ENCODE measurements at places on chromosomes 13 and 19. TPM values are rescaled to one million over a fixed set of nuclear protein-coding genes. Genes with fewer than 3 reads are reported as not detected.

DNA sequence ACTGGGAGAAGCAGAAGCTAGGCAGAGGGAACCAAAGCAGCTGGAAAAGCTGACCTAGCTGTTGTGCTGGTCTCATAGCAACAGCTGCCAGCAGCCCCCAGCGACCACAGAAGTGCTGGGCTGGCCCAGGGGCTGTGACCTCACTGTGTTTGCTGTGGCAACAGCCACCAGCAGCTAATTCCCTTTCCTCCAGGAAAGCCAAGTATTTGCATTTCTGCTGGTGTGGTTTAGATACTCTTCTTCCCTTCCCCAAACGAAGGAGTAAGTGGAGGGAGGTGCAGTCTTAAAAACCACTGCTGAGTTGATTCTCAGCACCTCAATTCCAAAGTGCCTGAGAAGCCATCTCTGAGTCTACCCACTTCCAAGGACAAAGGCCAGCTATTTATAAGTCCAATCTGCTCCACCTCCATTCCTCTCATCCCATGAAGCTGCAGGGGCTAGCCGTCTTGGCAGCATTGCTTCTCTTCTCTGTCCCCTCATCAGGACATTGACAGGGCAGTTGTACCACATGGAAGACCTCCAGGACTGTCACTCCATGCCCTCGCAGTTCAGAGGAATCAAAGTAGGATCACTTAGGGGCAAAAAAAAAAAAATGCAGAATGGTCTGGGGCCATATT lies 11.5 kb upstream of the CCDC97 start:
- no peak for DNase-seq

DNA sequence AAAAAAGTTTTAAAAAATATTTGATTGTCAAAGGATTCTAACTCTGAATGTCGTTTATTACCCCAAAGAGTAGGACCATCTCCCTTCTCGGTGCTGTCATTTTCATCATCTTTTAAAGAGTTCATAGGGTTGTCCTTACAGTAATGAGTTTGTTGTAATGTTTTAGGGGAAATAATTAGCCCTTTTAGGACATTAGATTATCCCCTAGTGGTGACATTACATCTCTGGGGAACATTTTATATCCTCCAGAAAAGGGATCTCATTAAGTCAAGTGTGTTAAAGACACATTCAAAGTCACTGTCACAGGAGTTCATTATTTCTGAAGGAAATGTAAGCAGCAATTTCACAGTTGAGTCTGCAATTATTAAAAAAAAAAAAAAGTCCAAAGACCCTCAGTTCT lies 99.3 kb upstream of the GJB6 start:
- DNase-seq = no peak

DNA sequence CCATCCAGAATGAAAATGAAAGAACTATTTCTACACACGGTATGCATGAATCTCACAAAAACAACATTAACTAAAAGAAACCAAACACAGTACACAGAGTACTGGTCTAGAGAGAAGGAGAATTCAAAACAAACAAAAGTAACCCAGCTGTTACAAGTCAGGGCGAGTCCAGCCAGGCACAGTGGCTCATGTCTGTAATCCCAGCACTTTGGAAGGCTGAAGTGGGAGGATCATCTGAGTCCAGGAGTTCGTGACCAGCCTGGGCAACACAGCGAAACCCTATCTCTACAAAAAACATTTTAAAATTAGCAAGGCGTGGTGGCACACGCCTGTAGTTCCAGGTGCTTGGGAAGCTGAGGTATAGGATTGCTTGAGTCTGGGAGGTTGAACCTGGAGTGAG lies 1.7 kb upstream of the PSMC4 start:
- DNase-seq = no peak

- DNase-seq = no peak
Observed at GRCh38 chr13:26629260-26629825, 71.9 kb downstream of the WASF3 start.

DNA sequence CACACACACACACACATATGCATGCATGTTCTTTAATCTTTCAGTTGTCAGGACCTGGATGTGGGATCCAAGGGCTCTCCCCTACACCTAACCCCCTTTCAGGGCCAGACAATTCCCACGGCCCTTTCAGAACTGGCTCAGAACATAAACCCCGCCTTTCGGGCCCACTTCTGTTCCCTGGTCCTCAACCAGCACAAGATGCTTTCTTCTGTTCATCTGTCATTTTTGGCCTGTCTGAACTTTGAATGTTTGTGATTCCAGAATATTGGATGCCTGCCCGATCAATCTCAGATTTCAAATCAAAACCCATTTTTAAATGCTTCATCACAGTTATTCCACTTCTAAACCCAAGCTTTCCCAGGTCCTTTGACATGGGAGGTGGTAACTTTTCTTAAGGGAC lies 167.3 kb downstream of the USP12 start:
- DNase-seq = no peak

GRCh38 chr19:54035215-54036178 lies 28.2 kb downstream of the VSTM1 start:
- DNase-seq = no peak

DNA sequence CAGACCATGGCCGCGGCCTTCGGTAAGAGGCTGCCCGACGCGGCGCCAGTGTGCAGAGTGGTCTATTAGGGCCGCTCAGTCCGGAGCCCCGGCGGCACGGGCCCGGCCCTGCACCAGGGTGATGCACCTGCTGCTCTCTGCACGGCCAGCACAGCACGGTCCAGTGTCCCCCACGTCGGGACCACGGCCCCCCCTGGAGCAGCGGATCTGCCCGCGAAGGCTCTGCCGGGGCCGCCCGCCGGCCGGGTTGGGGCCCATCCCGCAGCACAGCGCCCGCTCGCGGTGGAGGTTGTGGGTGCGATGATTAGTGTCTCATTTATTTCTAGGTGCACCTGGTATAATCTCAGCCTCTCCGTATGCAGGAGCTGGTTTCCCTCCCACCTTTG lies 7.9 kb downstream of the PTBP1 start:
- DNase-seq = no peak

DNA sequence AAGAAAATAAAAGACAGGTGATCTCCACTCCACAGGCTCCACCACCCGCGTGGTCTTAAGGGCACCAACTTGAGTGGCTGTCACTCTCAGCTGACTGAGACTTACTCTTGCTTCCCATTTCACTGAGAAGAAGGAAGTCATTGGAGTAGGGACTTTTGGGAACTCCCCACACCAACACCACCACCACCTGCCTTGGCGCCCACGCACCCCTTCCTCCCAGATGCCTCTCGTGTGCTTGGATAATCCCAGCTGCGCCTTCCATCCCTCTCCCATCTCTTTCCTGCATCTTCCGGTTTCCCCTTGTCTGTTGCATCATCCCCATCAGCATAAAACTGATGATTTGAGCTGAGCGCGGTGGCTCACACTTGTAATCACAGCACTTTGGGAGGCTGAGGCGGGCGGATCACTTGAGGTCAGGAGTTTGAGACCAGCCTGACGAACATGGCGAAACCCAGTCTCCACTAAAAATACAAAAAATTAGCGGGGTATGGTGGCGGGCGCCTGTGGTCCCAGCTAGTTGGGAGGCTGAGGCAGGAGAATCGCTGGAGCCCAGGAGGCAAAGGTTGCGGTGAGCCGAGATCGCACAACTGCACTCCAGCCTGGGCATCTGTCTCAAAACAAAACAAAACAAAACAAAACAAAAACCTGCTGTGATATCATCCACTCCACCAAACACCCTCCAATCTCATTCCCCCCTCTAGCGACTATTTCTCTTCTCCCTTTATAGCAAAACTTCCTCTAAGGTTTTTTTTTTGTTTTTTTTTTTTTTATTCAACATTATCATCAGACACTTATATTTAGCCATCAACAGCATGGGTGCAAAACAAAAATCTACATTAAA lies 25.5 kb downstream of the AP2S1 start:
- DNase-seq = no peak

DNA sequence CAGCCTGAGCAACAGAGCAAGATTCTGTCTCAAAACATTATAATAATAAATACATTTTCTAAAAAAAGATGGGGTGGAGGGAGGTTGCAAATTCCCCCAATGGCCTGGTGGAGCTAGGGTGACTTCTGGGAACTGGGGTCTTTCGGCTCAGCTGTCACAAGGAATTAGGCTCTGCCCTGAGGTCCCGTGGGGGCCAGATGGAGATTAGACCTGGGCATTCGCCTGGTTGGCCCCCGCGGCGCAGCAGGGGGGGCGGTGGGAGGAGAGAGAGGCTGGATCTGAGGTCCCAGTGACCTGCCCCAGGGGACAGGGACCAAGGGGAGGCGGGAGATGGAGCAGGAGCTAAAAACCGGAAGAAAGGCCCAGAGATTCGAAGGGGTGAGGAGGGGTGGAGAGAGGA lies 14.8 kb downstream of the FUT6 start:
- DNase-seq = no peak

GRCh38 chr13:30119476-30119875 lies 187.9 kb downstream of the KATNAL1 start:
- DNase-seq = no peak

DNA sequence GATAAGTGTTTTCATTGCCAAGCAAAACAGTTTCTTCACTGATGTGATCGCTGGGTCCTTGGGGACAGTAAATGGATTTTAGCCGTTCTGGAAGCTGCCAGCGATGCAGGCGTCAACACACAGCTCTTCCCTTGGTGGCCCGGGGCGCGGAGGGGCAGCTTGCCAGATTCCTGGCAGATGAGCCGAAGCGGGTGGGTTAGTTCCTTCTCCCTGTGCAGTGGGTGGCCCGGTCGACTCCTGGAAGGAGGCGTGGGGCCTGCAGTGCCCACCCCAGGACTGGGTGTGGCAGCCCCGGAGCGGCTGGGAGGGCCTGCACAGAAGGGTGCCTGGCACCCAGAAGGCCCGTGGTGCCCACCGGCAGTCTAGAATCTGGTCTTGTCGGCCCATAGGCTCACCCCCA lies 69.0 kb downstream of the KDM4B start:
- DNase-seq = no peak

DNA sequence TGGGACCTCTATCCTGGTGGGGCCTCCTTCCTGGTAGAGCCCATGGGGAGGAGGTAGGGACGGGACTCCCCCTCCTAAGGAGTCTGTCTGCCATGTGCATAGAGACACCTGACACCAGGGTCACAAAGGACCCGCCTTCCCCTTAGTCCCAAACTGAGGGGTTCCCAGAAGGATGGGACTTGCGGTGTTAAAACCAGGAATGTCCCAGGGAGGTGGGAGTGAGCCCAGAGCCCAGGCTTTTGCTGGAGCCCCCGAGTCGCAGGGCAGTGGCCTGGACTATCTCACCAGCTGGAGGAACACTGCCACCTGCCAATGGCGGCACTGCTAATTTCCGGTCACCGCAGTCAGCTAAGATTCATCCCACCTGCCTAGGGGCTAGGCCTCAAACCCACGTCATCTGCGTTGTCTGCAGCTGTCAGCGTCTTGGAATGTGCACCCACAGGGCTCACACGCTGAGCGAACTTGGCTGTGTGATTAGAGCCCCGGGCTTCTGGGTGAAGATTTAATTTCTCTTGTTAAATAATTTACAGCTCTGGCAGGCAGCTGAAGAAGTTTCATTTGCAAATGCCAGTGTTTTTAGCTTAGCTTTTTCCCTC lies 31.9 kb upstream of the ATP11A start:
- DNase-seq = no peak

- DNase-seq = no peak
Observed at GRCh38 chr19:2339644-2340310, 11.3 kb downstream of the SPPL2B start.

DNA sequence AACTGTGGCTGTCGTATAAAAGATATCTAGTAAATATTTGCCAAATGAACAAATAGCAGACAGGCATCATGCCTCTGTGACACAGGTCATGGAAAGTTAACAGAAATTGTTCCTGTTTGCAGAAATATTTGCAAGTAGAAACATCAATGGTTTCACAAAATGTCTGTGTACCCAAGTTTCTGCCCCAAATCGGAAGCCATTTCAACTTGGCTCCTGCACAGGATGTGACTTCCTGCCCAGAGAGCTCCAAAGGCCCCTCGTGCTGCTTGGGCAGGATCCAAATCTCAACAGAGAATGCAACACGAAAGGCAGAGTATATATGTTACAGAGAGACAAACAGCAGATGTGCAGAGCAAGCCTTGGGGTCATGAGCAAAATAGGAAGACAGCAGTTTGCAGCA lies 95.5 kb upstream of the SERP2 start:
- DNase-seq = no peak

GRCh38 chr19:19597809-19598306 lies 20.6 kb downstream of the PBX4 start:
- DNase-seq = no peak

DNA sequence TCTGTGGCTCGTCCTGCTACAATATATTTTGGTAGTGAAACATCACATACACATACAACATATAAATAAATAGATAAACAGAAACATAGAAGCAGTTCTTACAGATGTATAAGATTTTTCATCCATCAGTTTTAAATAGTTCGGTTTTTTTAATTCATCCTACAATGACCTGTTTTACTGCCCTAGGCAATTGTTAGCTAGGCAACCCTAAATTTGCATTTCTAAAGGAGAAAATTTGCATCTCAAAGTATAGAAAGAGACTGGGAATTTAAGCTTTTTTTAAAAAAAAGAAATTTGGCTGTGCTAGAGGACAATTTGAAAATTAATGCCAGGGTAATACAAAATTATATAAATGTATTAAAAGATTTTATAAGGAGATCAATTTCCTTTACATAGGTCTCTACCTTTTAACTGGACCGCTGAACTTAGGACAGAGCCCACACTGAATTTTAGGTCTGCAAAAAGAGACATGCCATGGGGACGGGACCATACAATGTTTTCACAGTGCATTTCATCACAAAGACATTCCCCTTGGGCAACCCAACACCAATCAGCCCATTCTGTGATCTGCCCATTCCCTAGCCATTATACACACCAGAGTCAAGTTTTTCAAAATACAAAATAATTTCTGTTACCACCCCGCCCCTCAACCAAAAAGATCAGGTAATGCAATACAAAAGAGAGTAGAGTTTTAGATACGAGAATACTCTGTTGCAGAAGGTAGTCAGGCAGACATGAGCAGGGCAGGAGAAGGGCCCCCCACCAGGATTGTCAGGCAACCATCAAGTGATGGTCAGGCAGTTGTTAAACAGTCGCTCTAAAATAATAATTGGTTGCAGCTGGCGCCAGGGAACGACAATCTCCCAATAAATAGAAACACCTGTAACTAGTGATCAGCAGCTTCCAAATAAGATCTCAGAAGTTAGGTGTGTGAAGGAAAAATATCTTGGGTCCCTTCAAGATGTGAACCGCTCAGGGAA lies 299.7 kb upstream of the SGCG start:
- DNase-seq = no peak

CRX gene
- not detected for total RNA-seq

DCUN1D2 gene
- total RNA-seq = 8.5 TPM

ZNF681 gene
- total RNA-seq = not detected

ZNF560 gene
- not detected for total RNA-seq

ZNF844 gene
- not detected for total RNA-seq

ZNF180 gene
- total RNA-seq = 5.6 TPM

Data from NCI-H460 (cell line).